ENCODE measurements at places on chromosomes 6 and 20.

DNA sequence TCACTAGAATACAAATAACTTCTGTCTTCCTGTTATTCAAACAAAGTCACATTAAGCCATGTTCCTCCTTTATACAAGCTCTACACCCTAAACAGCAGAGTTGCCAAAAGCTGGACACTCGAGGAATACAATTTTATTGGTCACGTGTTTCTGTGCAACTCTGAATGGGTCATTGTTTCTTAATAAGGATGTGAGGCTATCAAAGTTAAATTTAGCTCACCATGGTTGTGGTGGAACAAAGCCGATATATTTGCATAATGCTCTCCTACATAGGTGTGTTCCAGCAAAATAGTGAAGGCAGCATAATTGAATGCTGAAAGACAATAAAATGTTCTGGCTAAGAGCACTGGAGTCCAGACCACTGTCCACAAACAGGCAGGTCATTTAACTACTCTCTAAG is 36.9 kb upstream of the CD2AP start:
- no peak for DNase-seq

- no peak for DNase-seq
Observed at GRCh38 chr6:119171088-119171841, 92.8 kb upstream of the FAM184A start.

DNA sequence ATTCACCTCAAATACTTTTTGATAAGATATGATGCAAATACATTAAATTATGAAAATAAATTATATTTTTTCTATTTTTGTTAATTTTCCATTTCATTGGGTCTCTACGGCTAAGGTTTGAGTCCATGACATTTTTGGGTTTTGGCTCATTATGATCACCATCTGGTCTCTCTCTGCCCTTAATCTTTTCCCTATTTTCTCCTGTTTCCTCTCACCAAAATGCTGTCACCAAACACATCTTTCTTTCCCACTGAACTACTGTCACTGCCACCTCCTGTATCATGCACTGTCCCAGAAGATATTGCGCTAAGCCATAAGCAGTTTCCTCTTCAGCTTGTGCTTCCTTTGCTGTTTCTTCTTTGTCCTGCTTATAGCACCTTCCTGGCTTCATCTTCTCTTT is 42.0 kb upstream of the OGFRL1 start:
- no peak for DNase-seq

DNA sequence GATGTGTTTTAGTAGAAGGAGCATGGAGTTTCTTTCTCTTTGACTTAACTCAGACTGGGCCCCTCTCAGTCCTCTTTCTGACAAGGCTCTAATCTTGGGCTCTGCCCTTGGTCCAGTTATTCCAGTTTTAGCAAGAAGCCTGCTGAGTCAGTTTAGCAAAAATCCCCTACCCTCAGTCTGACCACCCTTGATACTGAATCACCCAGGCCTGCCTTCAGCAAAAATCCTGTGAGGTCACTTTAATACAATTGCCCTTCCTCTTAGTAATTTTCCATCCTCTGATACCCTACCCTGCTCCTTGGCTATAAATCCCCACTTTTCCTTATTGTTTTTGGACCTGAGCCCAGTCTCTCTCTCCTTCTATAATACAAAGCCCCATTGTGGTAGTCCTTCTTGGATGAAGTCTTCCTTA is 326.7 kb upstream of the NOX3 start:
- DNase-seq = no peak

DNA sequence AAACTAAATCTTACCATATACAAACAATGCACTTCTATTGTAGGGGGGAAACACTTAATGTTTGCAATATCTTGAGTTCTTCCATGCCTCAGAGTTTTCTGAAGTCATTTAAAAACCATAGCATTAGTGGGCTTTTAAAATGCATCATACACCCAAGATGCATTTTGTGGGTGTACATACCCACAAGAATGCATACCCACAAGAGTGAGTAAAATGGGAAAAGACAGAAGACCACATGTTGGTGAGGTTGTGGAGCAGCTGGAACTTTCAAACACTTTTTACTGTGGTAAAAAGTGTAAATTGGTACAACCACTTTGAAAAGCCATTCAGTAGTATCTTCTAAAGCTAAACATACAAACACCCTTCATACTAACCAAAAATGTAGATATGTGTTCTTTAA is 57.5 kb downstream of the CYB5R4 start:
- DNase-seq = no peak

- no peak for DNase-seq
Observed at GRCh38 chr6:162785632-162786242, 58.0 kb downstream of the PACRG start.

DNA sequence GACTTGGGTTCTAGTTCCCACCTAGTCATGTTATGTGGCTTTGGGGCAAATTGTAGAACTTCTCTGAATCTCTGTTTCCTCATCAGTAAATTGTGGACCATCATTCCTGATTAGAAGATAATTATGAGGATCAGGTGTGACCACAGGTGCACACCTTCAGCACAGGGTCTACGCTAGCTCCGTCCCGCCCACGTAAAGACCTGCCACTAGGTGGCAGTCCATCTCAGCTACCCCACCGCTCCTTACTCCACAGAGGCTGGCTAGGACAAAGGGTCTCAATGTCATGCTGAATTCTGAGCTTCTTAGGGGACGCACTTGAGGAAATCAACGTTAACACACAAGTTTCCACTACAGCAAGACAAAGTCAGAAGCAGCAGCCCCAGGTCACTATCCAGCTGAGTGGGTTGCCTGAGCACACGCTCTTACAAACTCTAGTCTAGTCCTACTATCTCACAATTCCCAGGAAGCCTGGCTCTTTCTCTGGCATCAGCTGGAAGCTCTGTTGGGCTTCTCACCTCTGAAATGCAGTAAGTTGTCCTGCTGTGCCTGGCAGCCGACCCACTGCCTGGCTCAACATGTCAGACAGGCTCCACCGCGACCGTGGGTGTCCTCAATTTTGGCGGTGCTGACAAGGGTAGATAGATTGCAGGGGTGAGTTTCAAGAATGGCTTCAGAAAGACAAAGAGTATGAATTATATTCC is 2.0 kb upstream of the PLCG1 start:
- peak; percentile 46 for DNase-seq

DNA sequence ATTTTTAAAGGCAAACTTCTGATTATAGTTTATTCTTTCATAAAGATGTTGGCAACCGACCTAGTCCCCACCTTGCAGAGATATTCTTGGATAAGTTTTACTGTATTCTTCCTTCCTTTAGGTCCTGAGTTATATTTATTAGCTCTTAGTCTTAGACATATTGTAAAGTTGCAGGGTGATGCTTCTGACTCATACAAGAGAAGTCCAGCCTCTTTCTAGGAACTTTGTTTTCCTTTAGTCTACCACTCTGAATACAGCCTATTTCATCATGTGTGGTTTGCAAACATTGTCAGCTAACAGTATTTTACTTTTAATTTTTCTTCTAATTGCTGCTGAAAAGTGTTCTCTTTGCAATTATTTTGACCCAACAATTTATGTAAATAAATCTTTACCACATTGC is 686.7 kb downstream of the COL12A1 start:
- DNase-seq = no peak

GRCh38 chr6:33442283-33442682 is 12.1 kb upstream of the ZBTB9 start:
- DNase-seq = no peak

DNA sequence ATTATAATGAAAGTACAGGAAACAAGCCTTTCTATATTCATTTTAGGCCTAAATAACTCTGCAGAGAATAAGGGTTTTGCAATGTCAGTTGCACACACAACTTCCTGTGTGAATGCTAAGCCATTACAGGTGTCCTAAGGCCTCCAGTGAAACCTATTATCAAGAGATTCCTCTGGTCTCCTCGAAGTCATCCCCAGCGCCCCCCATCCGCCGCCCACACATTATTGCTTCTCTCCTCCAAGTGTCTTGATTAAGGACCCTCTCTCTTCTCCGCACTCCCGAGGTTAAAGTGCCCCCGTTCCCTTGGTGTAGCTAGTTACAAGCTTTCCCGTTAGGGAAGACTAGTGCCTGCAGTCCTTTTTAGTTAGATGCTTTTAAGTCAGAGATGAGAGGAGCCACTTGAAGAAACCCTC is 1.3 kb downstream of the HIVEP2 start:
- DNase-seq = peak; percentile 9

DNA sequence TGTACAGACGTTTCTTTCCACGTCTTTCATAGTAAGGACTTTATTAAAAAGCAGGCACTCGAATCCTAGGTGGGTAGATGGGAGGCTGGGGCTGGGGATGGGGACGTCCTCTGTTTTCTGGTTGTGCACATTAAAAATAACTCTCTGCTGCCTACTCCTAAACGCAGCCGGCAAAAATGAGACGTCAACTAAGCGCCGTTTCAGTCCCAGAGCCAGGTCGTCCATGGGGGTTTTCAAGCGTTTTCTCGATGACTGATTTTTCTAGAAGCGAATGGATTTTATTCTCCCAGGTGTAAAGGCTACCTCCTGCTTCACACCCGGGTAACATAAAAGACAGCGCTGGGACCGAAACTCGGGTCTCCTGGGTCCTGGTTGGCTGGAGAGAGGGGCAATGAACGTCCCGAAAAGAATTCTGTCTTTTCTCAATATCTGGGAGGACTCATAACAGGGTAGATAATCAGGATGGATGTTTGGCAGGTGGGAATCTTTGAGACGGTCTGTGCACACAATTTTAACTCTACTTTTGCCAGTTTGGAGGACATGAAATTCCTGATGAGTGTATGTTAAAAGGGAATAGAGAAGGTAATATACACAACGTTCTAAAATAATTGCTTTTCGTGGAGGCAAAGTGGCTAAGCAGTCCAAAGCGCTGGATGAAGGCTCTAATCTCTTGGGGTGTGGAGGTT is 25.2 kb downstream of the GPX6 start:
- no peak for DNase-seq

- no peak for DNase-seq
Observed at GRCh38 chr6:39140556-39141167, 25.7 kb upstream of the SAYSD1 start.

GRCh38 chr20:3193806-3194616 is 10.5 kb downstream of the DDRGK1 start:
- no peak for DNase-seq

DNA sequence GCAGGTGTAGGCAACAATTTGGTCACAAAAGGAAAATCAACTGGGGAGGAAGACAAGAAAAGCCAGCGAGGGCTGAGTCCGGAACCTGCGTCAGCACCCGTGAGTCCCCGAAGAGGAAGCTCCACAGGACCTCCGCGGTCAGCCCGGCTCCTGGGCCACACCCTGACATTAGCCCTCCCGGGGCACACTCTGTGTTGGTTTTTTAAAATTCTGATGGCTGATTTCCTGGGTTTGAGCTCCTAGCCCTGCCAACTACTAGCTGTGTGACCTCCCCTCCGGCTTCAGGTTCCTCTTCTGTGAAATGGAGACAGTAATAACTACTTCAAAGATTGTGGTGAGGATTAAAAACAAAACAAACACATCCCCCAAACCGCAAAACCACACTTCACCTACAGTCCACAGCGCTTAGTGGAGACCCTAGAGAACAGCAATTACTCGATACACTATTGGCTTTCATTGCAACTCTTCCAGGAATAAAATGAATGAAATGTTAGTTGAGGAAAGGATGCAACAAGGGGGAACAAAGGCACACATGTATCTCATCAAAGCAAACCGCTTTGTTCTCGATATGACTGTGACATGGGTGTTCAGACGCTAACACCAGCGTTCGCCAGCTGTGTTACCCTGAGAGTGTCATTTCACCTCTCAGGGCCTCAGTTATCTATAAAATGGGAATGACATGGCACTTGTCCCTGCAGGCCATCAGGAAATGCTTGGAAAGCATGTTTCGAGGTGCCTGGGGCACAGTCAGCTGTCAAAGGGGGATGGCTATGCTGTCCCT is 985 bp downstream of the ZBP1 start:
- peak; percentile 55 for DNase-seq

- DNase-seq = no peak
Observed at GRCh38 chr6:27838945-27839625, 73.1 kb downstream of the OR2B2 start.

GRCh38 chr20:13420625-13421024 is 199.6 kb downstream of the ISM1 start:
- DNase-seq = no peak

- no peak for DNase-seq
Observed at GRCh38 chr6:1110164-1110563, 201.7 kb upstream of the FOXQ1 start.

- DNase-seq = no peak
Observed at GRCh38 chr20:46963758-46964617, 69.3 kb downstream of the EYA2 start.

GRCh38 chr20:24531631-24532419 is 62.4 kb downstream of the SYNDIG1 start:
- DNase-seq = no peak

DNA sequence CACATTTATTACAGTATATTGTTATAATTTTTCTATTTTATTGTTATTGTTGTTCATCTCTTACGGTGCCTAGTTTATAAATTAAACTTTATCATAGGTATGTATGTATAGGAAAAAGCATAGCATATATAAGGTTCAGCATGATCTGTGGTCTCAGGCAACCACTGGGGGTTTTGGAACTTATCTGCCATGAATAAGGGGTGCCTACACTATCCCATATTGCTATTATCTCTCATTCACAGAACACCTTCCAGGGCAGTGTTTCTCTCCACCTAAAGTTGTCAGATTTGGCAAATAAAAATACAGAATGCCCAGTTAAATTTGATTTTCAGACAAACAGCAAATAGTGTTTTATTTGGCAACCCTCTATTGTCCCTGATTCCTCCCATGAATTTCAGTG is 35.5 kb upstream of the FAM184A start:
- DNase-seq = no peak

- DNase-seq = no peak
Observed at GRCh38 chr20:57024849-57025248, 241.6 kb downstream of the BMP7 start.

GRCh38 chr6:39770446-39770845 is 21.7 kb upstream of the DAAM2 start:
- no peak for DNase-seq

GRCh38 chr6:111204305-111204704 is 117.0 kb downstream of the SLC16A10 start:
- DNase-seq = no peak

- no peak for DNase-seq
Observed at GRCh38 chr20:17036541-17036940, 190.3 kb upstream of the PCSK2 start.
